ENCODE measurements at places on chromosomes 12 and 14.

- DNase-seq, result no peak
Observed at GRCh38 chr12:64633940-64634337, 23.6 kb downstream of the RASSF3 start.

DNA sequence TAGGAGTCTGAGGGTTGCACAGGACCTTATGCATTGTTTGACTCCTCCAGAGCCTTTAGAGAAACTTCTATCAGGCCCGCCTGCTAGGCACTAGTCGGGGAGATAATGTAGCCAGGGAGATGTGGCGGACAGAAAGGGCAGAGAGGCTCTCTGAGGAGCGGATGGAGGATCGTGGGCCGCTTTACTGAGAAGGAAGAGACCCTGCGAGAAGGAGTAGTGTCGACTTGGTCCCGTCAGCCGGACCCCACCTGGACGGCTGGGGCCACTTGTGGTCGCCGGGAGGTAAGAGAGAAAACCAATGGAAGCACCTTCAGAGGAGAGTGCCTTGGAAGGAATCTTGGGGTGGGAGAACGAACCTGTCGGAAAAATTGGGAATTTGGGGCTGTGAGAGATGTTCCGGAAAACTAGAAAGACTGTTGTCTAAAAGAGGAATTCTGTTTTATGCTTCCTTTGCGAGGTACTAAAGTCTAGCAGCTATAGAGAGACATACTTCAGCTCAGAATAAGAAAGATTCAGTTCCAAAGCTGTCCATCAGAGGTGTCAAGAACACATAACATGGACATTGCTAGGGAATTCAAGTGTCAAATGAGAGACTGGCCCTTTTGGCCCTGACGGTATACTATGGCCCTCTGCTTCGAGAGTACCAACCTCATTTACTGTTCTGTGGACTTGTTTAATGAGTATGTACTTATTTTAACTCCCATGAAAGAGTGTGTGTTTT lies 660 bp upstream of the MCRS1 start:
- no peak for DNase-seq

- no peak for DNase-seq
Observed at GRCh38 chr14:88611878-88612277, 49.0 kb downstream of the ZC3H14 start.

- no peak for DNase-seq
Observed at GRCh38 chr14:86038387-86039042, 508.6 kb downstream of the FLRT2 start.

GRCh38 chr12:85509857-85510256 lies 229.8 kb downstream of the ALX1 start:
- DNase-seq, result no peak

DNA sequence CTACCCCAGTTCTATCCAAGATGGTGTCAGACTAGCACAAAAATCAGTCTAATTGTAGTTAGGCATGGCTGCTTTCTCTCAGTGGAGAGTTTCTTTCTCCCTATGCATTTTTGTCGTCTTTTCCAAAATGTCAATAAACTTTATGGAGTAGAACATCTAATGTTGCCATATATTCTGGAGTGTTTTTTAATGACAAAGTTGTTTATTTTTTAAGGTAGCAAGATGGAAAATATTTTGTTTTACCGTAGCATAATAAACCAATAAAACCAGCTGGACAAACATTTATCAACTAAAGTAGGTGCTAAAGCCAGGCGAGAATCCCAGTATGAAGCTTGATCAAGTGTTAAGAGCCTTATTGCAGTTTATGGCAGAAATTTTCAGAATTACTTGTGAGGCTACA lies 146.3 kb downstream of the TMTC2 start:
- no peak for DNase-seq

GRCh38 chr12:31922341-31923062 lies 36.7 kb upstream of the RESF1 start:
- DNase-seq, result no peak

GRCh38 chr12:98750511-98750910 lies 105.4 kb downstream of the APAF1 start:
- no peak for DNase-seq

DNA sequence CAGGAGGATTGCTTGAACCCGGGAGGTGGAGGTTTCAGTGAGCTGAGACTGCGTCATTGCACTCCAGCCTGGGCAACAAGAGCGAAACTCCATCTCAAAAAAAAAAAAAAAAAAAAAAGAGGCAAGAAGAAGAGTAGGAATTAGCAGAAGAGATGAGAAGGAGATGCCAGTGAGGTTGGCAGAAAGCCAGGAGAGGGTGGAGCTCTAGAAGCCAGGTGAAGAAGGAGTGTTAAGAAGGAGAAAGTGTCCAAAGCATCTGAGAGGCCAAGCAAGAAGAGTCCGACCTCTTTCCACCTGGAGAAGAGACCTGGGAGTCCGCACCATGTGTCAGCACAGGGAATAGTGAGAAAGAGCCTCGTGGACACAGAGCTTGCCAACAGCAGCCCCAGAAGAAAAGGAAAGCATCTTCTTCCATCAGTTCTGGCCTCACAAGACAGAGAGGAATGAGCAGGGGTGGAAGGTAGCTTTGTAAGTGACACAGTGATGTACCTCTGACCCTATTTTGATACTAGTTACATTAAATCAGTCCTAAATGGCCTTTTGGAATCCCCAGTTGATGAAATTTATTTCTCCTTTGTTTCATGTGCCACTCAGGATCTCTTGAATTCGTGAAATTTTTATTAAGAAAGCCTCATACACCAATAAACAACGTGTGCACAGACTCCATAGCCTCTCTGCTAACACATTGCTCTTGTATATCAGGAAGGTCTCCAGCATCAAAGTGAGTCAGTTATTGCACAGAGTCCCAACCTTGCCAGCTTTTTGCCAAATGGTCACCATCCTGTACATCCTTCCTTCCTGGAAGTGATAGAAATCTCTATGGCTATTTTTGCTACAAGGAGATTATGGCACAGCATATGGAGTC lies 70.6 kb downstream of the SAMD4A start:
- DNase-seq, result no peak

- no peak for DNase-seq
Observed at GRCh38 chr12:124525455-124525854, 42.0 kb downstream of the NCOR2 start.

DNA sequence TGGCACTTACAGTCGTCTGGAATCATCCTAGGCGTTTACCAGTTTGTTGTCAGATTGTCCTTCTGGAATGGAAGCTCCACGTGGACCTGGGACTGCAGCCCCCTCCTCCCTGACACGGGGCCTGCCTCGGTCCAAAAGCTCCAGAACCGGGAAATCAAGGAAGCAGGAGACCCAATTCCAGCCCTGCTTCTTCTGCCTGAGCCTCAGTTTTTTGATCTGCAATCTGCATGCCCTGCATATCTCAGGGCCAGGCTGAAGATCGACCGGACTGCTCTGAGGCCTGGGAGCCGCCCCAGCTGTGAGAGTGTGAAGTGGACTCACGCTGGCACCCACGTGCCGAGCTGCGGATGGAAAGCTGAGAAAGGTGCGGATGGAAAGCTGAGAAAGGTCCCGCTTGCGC lies 98.6 kb downstream of the SETD3 start:
- DNase-seq, result no peak

DNA sequence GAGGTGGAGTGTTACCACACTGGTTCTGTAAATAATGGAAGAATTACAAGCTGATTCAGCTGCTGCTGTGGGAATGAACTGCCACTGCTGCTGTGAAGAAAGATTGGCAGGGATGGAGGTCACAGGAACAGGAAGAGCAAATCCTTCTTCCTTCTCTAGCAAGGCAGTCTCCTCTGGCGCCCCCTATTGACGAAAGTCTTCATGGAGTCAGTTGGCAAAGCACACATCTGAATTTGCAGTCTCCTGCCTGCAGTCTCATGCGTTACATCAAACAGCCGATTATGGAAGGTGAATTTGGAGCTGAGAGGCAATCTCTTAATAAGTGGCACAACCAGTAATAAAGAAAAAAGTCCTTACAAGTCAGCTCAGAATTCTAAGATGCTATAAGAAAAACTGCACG lies 106.0 kb upstream of the TMTC1 start:
- DNase-seq, result no peak

- no peak for DNase-seq
Observed at GRCh38 chr14:32050878-32051277, 26.2 kb upstream of the ARHGAP5 start.

DNA sequence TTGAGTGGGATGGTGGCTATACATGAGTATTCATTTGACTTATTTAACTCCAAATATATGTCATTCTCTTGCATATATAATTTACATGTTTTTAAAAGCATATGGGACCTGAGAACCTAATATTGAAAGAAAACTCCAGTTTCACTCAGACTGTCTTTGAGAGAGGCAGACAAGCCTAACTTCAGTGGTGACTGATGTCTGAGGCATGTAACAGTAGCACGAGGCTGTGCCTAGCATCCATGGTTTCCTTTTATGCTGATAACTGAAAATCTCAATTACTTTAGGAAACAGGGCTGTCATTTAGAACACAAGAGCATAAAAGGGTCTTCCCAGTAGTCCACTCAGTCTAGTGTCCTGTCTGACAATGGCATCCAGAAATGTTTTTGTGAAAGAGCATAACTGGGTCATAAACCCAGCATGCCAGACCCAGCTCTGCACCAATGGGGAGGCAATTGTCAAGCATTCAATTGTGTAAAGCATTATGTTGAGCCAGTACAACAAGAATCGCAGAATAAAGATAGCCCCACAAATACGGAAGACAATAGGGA lies 24.3 kb downstream of the MAPK1IP1L start:
- no peak for DNase-seq
